ENCODE measurements at places on chromosomes 1 and 21.

- DNase-seq = no peak
Observed at GRCh38 chr1:171515299-171515698, 30.0 kb downstream of the PRRC2C start.

DNA sequence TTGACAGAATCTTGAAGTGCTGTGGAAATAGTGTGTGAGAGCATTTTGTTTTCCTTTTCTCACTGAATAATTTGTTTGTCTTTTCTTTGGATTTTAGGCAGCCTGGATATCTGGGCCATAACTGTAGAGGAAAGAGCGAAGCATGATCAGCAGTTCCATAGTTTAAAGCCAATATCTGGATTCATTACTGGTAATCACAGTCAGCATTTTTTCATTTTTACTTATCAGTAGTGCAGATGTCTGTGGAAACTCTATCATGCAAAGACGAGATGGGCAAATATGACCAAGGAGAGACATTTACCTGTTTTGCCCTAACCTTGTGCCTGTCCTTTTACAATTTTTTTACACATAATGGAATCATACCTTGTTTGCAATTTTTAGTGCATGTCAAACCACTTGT, 78.8 kb downstream of the ITSN1 start:
- no peak for DNase-seq

GRCh38 chr1:175132436-175132835, 60.1 kb downstream of the KIAA0040 start:
- DNase-seq = no peak

DNA sequence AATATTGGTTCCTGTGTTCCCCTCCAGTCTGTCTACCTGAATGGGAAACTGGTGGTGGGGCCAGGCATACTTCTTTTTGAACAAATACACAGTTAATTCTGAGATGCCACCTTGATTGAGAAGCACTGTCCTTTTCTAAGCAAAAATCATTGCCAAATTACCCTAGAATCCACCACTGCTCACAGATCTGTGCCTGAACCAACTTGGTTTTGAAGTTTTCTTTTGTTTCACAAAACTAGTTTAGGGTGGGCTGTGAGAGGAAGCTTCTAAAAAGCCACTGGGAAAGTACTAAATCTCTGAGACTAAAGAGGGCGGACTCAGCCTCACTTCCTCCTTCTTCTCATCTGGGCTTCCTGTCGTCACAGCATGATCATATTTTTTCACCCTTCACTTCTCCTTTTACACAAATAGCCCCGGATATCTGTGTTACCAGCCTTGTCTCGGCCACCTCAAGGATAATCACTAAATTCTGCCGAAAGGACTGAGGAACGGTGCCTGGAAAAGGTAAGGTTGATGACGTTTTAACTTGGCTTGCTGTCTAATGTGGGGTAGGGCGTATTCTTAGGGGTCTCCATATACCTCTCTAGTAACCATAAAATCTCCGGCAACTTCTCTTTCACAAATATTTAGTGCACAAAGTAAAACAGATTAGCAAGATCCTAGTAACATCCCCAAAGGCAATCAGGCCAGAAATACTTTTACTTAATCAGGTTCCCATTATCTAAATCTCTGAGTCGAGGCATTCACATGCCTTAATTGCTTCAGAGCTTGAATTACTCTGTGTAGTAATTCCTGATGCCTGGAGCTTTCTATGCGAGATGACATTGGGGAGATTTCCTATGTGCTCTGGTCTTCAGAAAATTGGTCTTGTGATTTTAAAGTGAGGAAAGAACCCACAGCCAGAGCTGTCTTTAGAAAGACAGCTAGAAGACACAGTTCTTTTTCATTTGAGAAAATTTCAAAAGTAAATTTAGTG, at the start of gene CD53:
CD53 (plus strand) TSS at position 404 of the 976 bp plus-strand sequence. CDS start 18,261 bp downstream, outside the sequence.
- peak; percentile 96 for DNase-seq

DNA sequence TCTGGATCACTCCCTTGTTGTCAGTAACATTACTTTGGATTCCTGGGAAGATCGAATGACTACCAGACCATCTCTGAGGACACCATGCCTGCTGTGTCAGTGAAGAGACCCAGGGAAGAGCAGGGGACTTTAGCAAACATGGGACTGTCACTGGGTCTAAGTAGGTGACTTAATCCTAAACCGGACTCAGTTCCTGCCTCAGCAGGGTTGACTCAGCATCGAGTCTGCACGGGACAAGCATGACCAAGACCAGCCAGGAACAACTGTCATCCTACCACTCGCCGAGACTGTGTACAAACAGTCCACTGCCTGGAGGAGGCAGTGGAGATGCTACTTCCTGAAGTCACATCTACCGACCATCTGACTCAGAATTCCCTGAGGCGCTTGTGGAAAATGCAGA, 53.2 kb upstream of the RAB4A start:
- no peak for DNase-seq

- no peak for DNase-seq
Observed at GRCh38 chr1:101005871-101006270, 19.7 kb downstream of the DPH5 start.

- DNase-seq = no peak
Observed at GRCh38 chr1:173056365-173056764, 5.6 kb upstream of the TNFSF18 start.

DNA sequence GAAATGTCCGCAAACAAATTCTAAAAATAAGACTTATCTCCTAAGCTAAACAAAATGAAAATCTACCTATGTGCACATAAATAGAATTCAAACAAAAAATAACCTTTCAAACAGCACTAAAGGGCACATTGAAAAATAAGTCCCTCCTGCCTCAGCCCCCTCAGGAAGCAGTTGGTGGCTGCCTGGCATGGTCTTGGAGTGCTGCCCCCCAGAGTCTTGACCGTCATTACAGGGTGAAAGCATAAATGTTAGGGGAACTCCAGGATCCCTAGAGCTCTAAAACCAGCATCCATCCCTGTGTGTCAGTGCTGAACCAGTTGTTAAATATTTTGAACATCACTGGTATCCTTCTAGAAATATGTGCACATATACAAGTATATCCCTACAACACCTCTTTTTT, 6.5 kb upstream of the NPL start:
- no peak for DNase-seq

DNA sequence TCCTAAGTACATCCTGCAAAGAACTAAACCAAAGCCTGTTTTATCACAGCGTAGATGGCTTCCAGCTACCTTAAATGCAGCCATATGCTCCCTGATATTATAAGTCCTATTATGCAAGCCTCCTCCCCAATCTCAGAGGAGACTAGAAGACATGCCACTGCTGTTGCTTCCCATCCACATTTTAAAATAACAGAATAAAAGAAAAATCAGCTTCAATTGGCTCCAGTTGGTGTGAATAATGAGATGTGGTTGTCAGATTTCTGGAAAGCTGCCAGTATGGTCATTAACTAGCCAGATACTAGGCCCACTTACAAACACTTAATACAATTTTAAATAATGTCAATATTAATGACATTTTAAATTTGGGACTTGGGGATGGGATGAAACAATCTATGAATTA, 25.7 kb downstream of the WARS2 start:
- no peak for DNase-seq

DNA sequence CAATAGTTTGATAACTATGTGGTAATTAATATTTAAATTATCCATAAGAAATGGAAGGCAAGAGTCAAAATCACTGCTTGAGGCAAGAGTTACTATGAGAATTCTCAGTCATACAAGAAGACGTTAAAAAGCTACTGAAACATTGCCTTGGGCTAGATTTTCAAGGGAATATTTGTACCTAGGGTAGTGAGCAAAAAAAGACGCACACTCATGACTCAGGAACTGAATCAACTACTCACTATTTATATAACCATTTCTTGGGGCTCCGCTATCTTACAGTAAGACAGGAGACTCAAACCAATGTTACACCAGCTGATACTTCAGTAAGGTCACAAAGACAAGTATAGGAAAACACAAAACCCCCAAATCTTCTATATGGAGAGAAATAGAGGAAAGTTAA, 151.5 kb upstream of the RNPC3 start:
- no peak for DNase-seq

GRCh38 chr1:27957655-27958054, 2.1 kb upstream of the XKR8 start:
- DNase-seq = no peak

- no peak for DNase-seq
Observed at GRCh38 chr1:232477728-232478127, 152.2 kb downstream of the SIPA1L2 start.

DNA sequence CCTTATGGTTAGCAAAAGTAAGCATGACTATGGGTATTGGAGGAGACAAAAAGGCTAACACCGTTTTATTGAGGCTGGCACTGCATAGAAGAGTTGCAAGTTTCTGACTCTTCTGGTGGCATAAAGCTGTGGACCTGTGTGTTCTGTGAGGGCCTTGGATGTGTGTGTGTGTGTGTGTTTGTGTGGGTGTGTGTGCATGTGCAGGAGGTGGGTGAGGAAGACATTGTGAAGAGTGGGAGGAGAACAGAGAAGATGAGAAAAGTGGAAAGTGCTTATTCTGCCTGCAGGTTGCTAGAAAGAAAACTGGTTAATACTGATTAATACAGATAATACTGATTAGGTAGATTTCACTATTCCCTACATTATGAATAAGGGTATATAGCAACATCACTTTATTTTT, 12.6 kb downstream of the SLC22A15 start:
- no peak for DNase-seq

DNA sequence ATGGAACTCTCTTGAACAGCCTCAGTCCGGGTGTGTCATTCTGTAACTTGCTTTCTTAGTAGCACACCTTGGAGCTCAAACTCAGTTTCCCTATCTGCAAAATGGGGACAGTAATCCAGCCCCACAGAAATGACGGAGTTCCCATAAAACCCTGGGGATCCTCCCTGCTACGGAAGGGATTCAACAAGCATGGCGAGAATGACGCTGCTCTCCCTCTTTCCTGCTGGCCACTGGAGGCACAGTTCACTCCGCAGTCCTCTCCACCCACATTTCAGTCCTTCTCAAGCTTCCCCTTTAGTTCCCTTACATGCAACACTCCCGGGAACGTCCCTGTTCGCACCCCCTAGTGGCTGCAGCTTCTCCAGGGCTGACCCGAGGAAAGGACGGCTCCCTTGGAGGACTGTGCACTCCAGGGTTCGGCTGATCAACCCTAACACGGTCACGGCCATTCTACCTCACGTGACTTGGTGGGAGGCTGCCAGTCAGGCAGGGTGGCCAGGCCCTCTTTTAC, 20.6 kb downstream of the RUNX3 start:
- DNase-seq = no peak

- DNase-seq = no peak
Observed at GRCh38 chr1:38815903-38816627, 43.5 kb downstream of the RRAGC start.

GRCh38 chr1:169305948-169306347, 61.6 kb downstream of the NME7 start:
- no peak for DNase-seq

DNA sequence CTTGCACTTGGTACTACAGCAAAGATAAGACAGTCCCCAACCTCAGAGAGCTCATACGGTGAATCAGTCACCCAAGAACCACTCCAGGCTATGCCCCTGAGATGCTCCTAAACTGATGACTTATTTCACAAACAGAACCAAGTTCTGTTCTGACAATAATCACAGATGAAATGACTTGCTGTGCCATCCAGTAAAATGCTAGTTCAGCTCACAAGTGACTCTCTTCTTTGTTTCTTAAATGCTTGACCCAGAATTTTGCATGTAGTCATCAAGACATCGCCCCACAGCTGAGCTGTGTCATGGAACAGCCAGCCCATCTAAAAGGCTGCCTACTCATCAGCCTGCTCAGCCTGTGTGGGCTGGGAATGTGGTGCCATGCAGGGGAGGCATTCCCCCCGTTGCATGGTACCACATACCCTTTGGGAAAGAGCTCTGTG, 6.1 kb upstream of the SLC19A2 start:
- DNase-seq = no peak

DNA sequence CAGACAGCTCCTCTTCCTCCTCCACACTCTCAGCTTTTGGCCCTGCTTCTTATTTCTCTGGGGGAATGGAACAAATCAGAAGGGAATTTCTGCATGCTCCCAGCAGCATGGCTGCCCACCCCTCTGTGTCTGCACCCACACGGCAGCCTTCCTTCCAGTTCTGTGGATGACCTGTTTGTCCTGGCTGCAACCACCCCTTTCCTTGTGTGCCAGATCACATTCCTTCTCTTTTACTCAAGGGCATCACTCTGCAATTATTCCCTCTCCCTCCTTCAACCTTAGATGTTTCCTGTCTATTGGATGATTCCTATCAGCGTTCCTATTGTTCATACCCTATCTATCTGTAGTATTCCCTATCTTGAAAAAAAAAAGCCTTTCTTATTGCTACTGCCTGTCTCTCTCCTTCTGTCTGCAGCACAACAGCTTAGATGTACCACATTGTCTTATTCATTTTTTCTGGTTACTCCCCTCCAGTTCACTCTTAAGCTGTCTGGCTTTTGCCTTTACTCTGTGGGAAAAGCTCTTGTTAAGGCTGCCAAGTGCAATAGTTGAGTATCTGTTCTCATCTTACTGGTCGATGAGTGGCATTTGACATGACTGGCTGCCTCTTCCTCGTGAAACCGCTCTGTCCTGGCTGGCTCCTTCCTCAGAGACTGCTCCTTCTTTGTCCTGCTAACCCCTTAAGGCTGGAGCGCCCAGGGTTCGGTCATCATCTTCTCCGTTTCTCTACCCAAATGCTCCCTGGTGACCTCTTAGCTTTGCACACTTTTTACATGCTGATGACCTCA, 351.1 kb downstream of the CAMTA1 start:
- no peak for DNase-seq

GRCh38 chr1:32972814-32973428, 8.3 kb upstream of the RNF19B start:
- no peak for DNase-seq

GRCh38 chr1:148354284-148354912, 128.7 kb downstream of the PPIAL4G start:
- DNase-seq = no peak

All from Karpas-422 (cell line).